ENCODE measurements at places on chromosomes 12 and 14.

DNA sequence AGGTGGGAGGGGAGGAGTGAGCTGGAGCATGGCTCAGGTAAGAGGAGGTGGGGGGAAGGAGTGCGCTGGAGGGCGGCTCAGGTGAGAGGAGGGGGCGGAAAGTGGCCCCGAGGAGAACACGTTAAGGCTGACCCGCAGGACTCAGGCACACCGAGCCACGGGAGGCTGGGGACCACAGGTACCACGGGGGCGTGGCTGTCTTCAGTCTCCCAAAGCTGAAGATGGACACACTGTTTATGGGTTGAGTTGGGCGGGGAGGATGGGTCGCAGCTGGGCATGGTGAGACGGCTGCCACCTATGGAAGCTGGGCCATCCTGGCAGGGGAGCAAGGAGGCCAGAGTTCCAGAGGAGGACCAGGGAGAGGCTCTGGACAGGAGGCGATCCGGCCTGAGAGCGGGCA lies 23.5 kb downstream of the UBR7 start:
- no peak for DNase-seq

GRCh38 chr12:43895580-43896206 lies 59.8 kb downstream of the TMEM117 start:
- no peak for DNase-seq

GRCh38 chr14:85534458-85535293 lies 4.7 kb downstream of the FLRT2 start:
- no peak for DNase-seq

- no peak for DNase-seq
Measured at GRCh38 chr12:65248656-65249633, 29.5 kb upstream of the MSRB3 start.
